Colonic mucosa (tissue), 4 donors: ENCODE measurements at places on chromosomes 7 and 10.

DNA sequence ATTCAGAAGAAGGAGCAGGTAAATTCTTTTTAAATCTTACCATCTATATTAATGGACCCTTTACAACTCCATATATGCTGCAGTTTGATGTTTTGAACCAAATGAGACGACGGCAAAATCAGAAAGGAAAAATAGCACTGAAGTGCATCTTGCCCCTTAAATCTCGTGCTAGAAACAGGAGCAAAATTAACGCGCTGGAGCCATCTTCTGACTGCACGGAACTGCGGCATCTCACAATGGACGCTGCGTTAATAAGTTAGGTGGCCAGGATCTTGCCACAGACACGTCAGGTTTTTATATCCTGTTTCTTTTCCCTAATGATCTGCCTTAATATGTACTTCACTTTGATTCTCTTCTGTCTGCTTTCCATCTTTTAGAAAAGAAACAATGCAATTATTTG, 354.5 kb downstream of the TFEC start:
- no peak for DNase-seq

- no peak for DNase-seq
These were observed 132.3 kb upstream of the ANK3 start for GRCh38 chr10:60521974-60522405.

DNA sequence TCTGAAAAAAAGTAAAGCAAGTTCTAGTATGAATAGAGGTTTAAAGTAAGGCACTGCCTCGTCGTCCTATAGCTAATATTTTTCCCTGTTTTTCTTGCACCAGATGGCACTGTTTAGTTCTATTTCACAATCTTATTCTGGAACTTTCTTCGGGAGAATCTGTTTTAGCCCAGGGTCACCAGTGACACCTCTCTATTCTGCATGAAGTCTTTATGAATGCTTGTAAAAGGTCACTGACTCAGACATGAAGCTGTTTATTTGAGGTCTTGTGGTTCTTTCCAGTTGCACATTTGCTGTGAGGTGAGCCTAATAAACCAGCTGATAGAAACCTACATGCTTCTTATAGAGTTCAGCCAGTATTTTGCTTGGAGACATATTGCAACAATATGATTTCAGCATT, 444.3 kb downstream of the AUTS2 start:
- DNase-seq: no peak

- DNase-seq: no peak
These were observed 201.6 kb downstream of the SH2D4B start for GRCh38 chr10:80739328-80739727.

DNA sequence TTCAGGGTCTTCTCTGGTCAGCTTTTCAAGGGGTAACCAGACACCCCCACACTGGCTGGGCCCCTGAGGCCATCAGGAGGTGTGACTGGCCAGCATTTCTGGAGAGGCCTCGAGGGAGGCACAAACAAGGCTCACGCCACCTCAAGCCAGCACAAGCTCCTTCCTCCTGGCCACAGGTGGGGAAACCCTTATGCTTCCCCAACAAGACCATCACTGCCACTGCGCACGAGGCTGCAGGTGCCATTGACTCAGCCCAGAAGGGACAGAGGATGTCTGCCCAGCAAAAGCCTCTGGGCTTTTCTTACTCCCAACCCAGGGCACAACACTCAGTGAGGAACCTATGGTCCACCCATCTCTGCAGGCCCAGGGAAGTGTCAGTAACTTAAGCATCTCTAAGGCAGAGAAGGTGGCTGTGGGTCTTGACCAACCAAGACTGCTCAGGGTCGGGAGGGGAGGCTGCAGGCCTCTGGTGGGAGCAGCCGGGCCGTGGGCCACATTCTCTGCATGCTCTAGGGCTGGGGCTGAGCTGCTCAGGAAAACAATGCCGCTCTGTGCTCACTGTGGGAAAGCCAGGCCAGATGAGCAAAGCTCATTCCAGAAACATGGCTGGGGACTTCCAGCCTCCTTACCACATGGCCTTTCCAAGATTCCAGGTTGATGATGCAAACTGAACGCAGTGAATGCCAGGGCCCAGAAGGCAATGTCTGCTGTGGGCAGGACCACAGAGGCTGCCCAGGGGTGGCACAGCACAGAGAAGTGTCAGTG, 24.2 kb upstream of the RASSF4 start:
- no peak for DNase-seq

GRCh38 chr7:79434867-79435266, 18.6 kb downstream of the MAGI2 start:
- no peak for DNase-seq

- no peak for DNase-seq
These were observed 920.2 kb downstream of the TYW1 start for GRCh38 chr7:67916571-67917436.

DNA sequence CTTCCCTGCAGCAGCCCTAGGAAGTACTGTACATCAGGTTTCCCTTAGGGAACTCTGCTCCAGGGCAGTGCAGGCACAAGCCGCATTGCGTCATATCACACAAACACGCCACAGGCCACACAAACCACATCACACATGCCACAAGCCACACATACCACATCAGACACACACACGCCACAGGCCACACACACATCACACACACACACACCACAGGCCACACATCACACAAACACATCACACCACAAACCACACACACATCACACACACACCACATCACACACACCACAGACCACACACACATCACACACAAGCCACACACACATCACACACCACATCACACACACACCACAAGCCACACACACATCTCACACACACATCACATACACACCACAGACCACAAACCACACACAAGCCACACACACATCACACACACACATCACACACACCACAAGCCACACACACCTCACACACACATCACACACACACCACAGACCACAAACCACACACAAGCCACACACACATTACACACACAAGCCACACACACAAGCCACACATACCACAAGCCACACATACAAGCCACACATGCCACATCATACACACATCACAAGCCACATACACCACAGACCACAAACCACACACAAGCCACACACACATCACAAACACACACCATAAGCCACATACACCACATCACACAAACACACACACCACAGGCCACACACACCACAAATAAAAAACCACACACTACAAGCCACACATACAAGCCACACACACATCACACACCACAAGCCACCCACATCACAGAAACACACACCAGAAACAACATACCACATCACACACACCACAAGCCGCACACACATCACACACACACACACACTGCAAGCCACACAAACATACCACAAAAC, 53.4 kb downstream of the TMEM209 start:
- no peak for DNase-seq

DNA sequence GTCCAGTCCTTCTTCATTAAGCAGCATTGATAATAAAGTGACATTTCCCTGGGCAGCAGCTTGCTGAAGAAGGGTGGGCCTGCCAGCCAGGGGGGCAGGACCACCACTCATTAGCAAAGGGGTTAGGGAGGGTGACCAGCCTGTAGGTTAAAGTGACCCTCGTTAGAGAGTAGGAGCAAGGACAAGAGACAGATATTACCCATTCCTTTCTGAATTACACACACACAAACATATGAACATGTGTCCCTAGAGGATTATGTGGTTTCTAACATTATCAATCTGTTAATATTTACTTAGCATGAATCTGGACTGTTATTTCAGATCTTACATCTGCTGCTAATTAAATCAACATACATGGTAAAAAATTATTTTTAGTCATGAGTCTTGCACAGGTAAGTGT, 88.9 kb downstream of the CTTNBP2 start:
- DNase-seq: no peak

GRCh38 chr10:58773341-58773740, 260.7 kb downstream of the BICC1 start:
- no peak for DNase-seq

DNA sequence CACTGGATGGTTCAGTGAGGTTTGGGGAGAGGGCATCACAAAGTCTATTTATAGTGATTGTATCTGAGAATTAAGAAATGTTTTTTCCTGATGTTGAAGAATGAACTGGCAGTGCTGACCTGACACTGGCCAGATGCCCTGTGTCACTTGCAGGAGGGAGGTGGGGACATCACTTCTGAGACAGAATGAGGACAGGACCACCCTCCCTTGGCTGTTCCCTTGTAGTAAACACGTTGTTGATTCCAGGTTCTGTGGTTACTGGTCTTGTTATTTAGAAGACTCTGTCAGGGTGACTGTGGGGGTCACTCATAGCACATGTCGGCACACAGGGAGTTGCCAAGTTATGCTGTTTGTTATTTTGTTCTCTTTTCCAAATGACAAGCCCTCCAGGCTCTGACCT, 126.4 kb downstream of the ADCY1 start:
- DNase-seq: no peak

DNA sequence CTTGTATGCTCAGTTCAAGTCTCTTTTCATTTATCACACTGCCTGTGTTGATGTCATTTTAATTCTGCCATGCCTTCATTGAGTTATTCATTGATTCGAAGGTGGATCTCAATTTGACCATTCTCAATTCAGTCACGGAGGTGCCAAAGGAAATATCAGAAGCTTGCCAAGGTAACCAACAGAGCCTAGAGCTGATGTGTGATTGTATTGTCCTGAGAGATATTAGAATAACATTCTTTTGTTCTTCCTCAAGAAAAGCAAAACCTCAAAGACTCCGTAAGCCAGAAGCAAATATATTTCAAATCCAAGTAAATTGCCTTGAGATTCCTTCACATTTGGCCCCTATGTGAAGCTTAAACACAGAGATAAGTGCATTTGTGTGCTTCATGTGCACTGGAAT, 345.3 kb downstream of the CXCL12 start:
- DNase-seq: no peak

DNA sequence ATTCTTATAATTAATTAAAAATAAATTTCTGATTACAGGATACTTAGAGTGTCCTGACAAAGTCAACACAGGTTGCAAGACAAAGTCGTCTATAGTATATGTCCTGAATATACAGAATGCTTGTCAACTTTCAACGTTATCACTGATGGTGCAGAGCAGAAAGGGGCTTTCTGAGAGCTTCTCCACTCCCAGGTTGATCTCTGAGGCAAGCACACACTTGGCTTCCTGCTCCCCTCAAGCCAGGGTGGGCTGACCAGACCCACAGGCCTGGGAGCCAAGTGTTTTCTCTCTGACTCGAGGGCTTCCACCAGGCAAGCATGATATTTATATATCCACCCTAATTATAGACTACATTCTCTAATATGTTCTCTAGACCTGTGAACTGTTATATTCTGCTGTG, 448.9 kb downstream of the SH2D4B start:
- DNase-seq: no peak

DNA sequence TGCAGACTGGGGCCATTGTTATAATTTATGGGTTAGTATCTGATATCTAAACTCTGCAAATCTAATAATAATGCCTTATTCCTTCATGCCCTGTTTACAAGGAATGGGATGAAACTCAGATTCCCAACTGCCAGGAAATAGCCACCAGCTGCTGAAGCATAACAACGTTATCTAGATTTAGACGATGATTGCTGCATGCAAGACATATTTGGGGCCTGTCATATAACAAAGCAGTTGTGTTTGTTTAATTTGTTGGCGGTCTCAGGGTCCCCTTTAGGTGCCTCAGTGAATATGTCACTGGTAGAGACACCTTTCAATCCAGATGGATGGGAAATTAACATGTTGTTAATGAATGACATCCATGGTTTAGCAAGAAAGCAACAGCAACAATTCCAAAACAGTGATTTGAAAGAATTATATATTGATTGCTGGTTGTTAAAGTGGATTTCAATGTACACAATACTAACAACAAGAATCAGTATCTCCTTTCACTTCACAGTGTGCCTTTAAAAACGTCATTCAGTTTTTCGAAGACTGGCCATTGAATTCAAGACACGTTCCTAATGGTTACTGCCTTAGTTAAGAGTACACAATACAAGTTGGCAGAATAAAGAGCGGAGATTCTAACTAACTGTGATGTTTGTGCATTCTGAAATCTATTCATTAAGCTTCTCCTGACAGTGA, 860.6 kb upstream of the CELF2 start:
- DNase-seq: no peak

DNA sequence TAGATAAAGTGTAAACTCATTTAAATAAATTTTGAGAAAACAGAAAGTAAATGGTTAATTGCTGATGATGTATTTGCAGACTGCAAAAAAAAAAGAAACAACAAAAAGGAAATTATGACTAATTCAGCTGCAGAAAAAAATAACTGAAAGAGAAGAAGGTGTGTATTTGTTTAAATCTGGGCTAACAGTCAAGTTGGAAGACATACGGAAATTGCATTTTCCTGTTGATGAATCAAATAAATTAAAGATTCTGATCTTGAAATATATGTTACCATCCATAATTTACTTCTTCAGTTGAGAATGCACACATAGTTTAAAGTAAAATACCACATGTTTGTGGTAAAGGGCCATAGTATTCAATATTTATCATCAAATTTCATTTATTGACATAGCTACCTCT, 19.3 kb upstream of the ING3 start:
- DNase-seq: no peak

DNA sequence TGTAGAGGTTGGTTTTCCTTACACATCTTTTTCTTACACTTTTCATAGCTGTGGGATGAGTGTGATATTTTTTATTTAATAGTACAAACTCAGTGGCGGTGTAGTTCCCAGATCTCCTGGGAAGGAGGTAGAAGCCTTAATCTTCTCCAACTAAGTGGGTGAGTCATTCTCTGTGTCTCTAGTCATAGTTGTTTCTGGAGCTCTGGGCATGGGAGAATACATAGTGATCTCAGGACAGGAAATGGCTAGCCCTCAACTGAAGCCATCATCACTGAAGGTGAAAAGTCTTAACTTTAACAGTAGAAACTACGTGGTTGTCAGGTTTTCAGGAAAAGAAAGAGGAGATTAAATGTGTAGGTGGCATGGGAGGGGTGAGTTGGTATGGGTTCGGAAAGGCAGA, 319.4 kb upstream of the FZD8 start:
- no peak for DNase-seq

- DNase-seq: no peak
These were observed 200.3 kb upstream of the LYZL2 start for GRCh38 chr10:30829901-30830300.

- no peak for DNase-seq
These were observed 604 bp downstream of the SCART1 start for GRCh38 chr10:133454204-133454893.

- DNase-seq: no peak
These were observed 27.4 kb downstream of the GTF2I start for GRCh38 chr7:74684921-74685320.

DNA sequence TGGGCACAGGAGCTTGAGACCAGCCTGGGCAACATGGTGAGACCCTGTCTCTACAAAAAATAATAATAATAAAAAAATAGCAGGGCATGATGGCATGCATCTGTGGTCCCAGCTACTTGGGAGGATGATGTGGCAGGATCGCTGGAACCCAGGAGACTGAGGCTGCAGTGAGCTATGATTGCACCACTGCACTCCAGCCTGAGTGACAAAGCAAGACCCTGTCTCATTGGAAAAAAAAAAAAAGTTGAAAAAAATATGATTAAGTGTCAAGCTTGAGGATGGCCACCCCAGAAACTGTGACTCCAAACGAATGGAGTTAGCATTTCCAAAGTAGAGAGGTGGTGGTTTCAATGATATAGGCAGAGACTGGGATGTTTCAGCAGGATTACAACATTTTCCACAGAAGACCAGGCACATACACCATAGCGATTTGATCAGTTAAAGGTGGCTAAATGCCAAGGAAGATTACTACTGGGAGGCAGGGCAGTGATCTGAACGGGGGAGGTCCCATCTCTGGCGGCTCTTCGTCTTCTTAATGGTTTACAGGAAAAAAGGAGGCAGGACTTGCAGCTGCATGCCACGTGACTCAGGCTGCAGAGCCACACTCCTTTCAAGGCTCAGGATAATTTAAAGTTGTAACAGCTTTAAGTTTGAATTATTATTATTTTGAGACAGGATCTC, 250.6 kb upstream of the GALNT17 start:
- no peak for DNase-seq

GRCh38 chr7:134726581-134726980, 52.9 kb upstream of the CALD1 start:
- no peak for DNase-seq
